ENCODE measurements at places on chromosomes 5 and 9. TPM values are rescaled to one million over a fixed set of nuclear protein-coding genes. Genes with fewer than 3 reads are reported as not detected.

TSSK1B gene
- polyA plus RNA-seq, result not detected

TXN gene
- 290 TPM for polyA plus RNA-seq

CKMT2 gene
- 0.10 TPM for polyA plus RNA-seq

DNA sequence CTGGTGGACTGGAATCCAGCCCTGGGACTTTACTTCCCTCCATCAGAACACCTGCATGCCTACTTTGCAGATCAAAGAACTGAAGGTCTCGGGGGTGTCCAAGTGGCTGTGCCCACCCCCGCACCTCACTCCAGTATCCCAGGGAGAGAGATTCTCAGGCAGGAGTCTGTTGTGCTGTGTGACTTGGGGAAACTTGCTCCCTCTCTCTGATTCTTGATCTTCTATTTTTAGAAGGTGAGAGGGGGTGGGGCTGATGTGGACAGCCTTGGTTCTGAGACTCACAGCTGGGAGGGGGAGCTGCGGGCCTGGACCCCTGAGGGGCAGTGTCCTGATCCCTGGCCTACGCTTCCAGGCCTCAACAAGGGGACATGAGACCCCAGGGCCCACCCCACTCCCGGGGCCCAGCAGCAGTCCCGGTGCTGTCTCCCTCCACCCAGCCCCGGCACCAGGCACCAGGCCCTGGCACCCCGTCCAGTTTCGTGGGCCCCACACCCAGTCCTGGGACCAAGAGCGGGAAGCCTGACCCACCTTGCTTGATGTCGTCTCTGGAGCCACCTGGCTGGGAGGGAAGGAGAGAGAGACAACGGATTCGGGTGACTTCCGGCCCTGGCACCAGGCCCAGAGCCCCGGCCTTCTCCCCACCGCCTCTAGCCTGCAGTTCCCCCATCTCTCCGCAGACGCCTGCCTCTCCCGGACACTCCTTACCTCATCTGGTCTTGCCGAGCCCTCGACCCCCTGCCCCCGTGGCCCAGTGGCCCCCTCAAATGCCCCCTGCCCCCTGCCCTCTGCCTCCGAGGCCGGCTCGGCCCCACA, 74.0 kb upstream of the SPTLC1 start:
- no peak for DNase-seq

- DNase-seq, result no peak
These were observed 68.4 kb downstream of the MED27 start for GRCh38 chr9:132011309-132011708.

ARL14EPL gene
- polyA plus RNA-seq, result not detected

DNA sequence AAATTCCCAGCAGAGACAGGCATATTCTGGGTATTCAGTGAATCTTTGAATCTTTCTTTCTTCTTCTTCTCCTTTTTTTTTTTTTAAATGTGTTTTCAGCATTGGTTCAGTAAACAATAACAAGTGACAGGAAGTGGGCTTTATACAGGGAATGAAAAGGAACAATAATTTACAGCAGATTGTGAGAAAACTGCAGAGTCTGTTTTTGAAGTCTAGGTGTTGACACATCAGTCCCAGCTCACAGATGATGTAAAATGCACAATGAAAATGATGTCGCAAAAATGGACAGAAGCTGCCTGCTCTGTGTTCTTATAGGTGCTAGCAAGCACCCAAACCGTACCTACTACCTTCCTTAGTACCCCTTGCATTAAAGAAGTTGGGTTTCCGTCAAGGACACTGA, 38.8 kb downstream of the TNC start:
- DNase-seq, result no peak

PCDHB11 gene
- polyA plus RNA-seq, result 0.10 TPM

SPAG8 gene
- 0.50 TPM for polyA plus RNA-seq

DNA sequence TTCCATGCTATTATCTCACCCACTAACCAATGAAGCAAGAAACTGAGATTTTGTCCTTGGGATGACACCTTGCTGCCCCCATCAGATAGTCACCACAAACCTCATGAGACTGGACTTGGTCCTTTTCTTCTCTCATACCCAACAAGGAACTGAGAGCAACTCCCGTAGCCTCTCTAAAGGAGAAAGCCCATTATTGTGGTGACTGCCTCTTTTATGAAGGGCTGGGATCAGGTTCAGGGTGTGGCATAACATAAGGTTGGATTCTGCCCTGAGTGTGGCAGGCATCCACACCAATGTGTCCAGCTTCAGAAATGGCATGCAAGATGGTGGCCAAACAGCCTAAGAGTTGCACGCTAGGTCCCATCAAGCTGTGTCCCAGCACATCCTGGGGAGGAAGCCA, 1.3 kb upstream of the ACTL7A start:
- no peak for DNase-seq

ZFP37 gene
- polyA plus RNA-seq, result 0.82 TPM

SPATA31A3 gene
- polyA plus RNA-seq, result not detected

DNA sequence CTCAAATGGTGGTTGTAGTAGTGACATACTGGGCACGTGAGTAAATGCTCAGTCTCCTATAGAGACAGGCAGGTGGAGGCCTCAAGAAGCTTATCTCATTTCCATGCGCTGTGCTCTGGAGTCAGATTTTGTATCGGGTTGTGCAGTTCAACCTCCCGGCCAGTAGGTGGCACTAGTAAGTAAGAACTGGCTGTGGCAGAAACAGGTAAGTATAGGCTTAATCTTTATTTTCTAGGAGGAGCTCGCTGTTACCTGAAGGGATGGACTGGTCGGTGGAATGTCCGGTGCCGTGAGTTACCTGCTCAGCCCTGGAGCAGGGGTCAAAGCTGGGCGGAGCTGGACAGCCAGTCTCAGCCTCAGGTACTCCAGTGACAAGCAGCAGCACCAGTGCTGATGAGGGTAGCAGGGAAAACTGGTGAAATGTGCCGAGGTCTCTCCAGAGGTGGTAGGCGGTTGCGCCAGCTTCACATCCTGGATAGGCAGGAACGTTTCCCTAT, 880.1 kb upstream of the SEMA6A start:
- DNase-seq, result no peak

CAVIN4 gene
- 0.21 TPM for polyA plus RNA-seq

DNA sequence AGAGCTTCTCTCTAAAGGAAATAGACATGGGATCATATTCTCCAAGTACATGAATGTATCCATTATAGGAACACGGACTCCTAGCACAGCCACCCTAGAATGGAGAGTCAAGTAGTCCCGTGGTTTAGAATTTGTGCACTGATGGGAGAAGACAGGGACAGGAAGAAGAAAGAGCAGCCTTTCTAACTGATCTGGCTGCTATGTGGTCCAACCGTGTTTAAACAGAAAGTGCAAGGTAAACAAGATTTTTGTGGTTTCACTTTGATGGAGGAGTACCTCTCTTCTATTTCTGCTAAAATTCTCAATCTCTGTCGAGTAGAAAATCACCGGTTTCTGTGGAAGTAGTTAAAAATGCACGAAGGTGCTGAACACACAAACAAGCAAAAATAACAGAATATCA, 171.3 kb downstream of the ST8SIA4 start:
- no peak for DNase-seq

- no peak for DNase-seq
These were observed 105.5 kb downstream of the SMIM23 start for GRCh38 chr5:171891150-171891549.

- DNase-seq, result no peak
These were observed 160.5 kb downstream of the EPB41L4A start for GRCh38 chr5:112258571-112258970.

DNA sequence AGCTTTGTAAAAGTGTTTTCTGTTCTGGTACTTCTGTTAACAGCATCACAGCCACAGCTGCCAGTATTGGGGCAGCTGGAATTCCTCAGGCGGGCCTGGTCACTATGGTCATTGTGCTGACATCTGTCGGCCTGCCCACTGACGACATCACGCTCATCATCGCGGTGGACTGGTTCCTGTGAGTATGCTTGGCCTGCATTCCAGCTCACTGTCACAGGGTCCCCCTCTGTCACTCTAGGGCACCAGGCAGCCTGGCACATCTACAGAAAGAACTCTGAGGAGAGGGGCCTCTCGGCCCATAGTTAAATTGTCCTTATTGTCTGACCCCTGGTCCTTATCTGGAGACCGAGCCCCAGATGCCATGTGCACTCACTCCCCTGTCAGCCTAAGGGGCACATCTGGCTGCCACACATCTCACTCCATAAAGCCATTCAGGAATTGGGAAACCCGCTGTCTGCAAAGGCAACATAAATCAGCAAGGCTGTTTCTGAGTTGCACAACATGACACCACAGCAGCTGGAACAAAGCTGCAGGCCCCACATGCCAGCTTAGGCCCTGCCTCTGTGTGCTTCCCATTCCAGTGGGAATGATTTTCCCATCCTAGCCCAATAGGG, 77.5 kb downstream of the SLC1A3 start:
- DNase-seq, result peak; percentile 59

SH3RF2 gene
- 0.45 TPM for polyA plus RNA-seq

- no peak for DNase-seq
These were observed 549.7 kb downstream of the CSNK1G3 start for GRCh38 chr5:124061663-124062062.

DNA sequence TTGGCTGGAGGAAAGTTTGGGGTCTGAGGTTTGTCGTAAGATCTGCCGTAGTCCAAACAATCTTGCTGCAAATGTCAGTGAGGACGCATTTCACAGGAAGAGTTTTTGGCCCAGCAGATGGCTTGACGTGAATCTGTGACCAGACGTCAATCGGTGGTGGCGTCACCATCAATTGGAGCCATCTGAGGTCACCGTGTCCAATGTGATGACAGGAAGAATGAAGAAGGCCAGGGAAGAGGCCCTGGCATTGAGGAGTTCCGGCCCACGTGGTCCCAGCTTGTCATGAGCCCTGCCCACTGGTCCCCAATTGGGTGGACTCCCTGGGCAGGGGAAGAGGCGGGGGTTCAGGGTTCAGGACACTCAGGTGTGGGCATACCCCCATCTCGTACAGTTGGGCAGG, 79.9 kb downstream of the OLFM1 start:
- no peak for DNase-seq

DNA sequence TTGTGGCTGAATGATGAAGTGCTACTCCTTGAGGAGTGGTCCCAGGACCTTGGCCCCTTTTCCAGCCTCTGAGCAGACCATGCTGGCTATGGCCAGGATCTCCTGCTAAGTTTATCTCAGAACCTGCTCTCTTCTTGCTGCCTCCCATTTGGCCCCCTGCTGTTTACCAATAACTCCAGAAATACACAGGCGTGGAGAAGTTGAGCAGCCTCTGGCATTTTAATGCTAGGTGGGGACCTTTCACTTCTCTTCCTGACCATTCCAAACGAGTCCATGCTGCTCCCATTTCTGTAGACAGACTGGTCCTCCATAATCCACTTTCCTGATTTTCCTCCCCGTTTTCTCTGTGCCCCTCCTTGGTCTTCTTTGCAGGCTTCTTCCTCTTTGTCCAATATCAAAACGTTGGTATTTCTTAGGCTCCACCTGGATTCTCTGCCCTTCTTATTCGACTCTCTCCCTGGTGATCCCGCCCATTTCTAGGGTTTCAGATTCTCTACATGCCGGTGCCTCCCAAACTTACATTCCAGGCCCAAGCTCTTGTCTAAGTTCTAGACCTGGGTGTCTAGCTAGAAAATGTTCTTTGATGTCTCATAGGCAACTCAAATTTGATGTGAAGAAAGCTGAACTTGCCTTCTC, 33.4 kb upstream of the TNFAIP8 start:
- no peak for DNase-seq

PCDH12 gene
- not detected for polyA plus RNA-seq

DNA sequence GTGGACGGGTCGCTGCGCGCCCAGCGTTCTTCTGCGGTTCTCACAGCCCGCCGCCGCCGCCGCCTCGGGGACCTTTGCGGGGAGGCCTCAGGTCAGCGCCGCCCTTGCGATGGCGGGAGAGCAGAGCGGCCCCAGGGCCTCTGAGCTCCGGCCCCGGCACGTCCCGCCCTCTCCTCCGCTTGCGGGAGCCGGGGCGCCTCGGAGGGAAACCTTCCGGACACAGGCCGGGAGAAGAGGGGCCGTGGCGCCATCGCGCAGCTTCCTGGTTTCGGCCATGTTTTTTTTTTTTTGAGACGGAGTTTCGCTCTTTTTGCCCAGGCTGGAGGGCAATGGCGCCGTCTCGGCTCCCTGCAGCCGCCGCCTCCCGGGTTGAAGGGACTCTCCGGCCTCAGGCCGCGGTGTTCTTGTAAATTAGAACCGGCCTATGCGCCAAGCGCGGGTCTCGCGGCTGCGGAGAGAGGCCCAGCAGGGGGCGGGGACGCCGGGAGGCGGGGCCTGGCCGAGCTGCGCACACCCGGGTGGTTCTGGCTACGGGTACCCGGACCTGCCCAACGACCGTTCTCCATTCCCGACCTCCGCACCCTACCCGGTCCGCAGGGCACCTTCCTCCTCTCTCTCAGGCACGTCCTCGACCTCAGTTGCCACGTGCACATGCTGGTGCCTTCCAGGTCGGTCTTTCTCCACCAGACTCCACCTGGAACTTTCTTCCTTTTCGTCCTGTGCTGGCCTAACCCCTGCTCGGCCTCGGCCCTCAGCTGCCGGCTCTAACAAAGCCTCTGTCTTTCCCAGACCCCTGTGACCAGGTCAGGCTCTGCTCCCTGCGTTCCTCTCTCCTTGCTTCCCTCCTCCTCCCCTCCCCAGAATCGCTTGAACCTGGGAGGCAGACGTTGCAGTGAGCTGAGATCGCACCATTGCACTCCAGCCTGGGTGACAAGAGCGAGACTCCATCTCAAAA, 28.8 kb upstream of the MGAT1 start:
- DNase-seq, result peak; percentile 11

DNA sequence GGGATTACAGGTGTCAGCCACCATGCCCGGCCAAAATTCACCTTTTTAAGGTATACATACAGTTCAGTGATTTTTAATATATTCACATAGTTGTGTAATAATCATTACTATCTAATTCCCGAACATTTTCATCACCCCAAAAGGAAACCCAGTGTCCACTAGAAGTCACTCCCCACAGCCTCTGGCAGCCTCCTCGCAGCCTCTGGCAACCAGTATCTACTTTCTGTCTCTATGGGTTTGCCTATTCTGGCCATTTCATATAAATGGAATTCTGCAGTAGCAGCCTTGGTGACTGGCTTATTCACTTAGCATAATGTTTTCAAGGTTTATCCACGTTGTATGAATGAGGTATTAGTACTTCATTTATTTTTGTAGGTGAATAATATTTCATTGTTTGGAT, 59.0 kb downstream of the UBAP1 start:
- DNase-seq, result no peak

- peak; percentile 0 for DNase-seq
These were observed at the start of gene ZNF883 for GRCh38 chr9:113011911-113012381. Gene ZNF883 (minus strand): TSS chr9:113012192.

DNA sequence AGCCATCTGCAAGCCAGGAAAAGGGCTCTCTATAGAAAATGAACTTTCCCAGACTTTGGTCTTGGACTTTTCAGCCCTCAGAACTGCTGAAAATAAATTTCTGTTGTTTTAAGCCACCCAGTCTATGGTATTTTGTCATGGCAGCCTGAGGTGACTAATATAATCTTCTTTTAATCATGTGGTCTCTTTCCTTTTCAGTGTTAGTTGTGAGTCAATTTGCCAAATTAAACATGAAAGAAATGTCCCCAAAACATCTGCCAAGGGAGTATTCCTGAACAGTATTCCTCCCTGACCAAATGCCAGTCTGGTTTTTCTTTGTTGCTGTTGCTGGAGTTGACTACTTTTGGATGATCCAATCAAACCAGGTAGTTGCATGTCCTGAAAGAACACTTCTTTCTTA, 4.7 kb upstream of the YTHDC2 start:
- DNase-seq, result no peak

GRCh38 chr5:170286386-170286925, 11.1 kb downstream of the LCP2 start:
- no peak for DNase-seq

- DNase-seq, result no peak
These were observed 50.8 kb downstream of the GPR21 start for GRCh38 chr9:123084256-123084655.

GRCh38 chr9:129227843-129228189, 49.8 kb upstream of the IER5L start:
- no peak for DNase-seq

ARHGEF39 gene
- polyA plus RNA-seq, result 4.1 TPM

ZDHHC12 gene
- polyA plus RNA-seq, result 60.0 TPM

- no peak for DNase-seq
These were observed 21.6 kb downstream of the ANKRD33B start for GRCh38 chr5:10585518-10585915.

Measured in BJ (cell line).